ENCODE measurements at places on chromosomes 13 and 19.

- no peak for DNase-seq
Observed at GRCh38 chr13:101523154-101524131, 71.0 kb downstream of the ITGBL1 start.

GRCh38 chr13:66369666-66370065 lies 860.5 kb downstream of the PCDH9 start:
- no peak for DNase-seq

DNA sequence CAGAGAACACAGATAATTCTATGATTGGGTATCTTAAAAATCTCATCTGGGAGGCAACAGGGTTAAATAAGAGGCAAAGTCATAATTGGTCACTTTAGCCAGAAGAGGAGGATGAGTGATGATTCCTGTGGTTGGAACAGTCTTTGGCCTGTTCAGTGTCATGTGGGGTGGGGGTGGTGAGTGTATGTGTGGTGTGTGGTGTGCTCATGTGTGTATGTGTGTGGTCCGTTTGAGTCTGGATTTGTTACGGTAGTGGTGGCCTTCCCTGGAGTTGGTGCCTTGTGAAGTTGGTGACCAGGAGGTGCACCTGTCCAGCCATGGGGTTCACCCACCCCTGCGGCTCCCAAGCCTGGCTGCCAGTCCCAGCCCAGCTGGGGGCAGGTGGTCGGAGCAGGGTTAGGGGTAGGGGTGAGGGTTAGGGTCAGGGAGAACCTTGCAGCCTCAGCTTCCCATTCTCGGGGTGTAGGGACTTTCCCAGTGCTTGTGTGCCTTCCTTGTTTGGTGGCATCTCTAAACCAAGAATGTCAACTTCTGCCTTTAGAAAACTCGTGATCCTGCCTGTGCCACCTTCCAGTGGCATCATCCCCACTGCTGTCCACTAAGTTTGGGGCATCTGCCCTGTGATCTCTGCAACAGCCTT lies 97.5 kb downstream of the RAB20 start:
- DNase-seq = no peak

- peak; percentile 25 for DNase-seq
Observed at GRCh38 chr13:79194272-79194671, 211.8 kb downstream of the RBM26 start.

DNA sequence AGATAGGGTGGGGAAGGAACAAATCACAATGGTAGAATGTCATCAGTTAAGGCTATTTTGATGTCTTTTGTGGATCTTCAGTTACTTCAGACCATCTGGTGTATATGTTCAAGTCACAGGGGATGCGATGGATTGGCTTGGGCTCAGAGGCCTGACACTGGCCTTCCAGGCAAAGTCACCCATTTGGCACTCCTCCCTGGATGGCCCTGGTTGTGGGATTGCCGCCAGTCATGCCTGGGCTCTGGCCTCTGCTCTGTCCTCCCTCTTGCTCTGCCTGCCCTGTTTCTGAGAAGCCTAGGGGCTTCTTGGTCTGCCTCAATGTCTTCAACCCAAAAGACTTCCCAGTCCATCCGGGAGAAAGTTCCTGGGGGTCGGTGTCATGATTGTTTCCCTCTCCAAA lies 50.2 kb downstream of the ZNF146 start:
- DNase-seq = no peak

- no peak for DNase-seq
Observed at GRCh38 chr19:39617745-39618144, 15.4 kb downstream of the LGALS13 start.

- DNase-seq = no peak
Observed at GRCh38 chr19:16303755-16304154, 20.9 kb upstream of the KLF2 start.

- DNase-seq = peak; percentile 34
Observed at GRCh38 chr19:16417660-16418596, 53.8 kb downstream of the EPS15L1 start.

DNA sequence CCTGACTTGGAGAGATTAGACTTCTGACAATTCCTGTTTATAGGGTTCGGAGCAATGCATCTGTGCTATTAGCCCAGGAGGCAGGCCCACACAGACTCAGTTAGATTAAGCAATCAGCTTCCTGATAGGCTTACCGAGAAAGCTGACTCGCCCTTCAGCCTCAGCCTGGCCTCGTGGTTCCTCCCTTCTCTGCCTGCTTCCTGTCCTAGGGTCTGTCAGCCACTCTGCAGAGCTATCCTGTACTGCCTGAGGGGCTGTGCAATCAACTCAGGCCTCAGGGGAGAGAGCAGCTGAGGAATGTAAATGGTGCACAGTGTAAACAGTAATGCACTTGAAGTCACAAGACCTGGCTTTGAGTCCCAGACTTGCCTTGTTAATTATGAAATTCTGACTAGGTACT lies 30.7 kb downstream of the HTR2A start:
- DNase-seq = no peak

GRCh38 chr13:110286833-110287819 lies 19.8 kb downstream of the COL4A1 start:
- no peak for DNase-seq

DNA sequence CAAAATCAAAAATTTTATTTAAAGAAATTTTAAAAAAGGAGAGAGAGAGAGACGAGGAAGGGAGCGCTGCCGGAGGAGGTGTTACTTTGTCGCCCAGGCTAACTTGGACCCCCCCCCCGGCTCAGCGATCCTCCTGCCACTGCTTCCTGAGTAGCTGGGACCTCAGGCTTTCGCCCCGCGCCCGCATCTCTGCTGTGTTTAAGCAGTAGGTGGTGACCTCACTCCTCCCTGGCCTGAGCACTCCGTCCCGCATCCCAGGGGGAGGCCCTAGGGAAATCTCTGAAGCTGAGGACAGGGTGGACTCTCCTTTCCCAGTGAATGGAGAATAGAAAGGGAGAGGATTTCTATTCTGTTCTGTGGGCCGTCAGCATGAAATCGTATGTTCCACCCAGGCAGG lies 485 bp upstream of the ZNF845 start:
- no peak for DNase-seq

GRCh38 chr19:27860309-27860934 lies 1352.5 kb downstream of the UQCRFS1 start:
- DNase-seq = no peak

GRCh38 chr13:95471960-95472359 lies 80.6 kb upstream of the CLDN10 start:
- DNase-seq = no peak

GRCh38 chr13:72383646-72384045 lies 343.8 kb downstream of the MZT1 start:
- DNase-seq = no peak

DNA sequence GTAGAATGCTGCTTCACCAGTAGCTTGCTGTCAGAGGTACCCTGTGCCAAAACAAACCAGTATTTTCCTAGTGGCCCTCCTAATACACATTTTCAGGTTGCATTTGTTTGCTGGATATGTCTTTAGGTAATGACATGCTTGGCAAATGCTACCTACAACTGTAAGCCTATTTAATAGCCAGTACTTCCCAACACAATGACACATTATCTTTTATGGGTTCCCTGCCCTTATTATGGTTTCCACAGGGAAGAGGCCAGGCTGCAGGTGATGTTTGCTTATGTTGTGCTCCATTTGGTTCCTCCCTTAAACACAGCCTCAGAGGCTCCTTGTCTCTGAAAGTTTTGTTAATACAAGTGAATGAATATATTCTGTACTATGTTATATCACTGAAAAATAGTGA lies 24.7 kb downstream of the FRY start:
- no peak for DNase-seq

DNA sequence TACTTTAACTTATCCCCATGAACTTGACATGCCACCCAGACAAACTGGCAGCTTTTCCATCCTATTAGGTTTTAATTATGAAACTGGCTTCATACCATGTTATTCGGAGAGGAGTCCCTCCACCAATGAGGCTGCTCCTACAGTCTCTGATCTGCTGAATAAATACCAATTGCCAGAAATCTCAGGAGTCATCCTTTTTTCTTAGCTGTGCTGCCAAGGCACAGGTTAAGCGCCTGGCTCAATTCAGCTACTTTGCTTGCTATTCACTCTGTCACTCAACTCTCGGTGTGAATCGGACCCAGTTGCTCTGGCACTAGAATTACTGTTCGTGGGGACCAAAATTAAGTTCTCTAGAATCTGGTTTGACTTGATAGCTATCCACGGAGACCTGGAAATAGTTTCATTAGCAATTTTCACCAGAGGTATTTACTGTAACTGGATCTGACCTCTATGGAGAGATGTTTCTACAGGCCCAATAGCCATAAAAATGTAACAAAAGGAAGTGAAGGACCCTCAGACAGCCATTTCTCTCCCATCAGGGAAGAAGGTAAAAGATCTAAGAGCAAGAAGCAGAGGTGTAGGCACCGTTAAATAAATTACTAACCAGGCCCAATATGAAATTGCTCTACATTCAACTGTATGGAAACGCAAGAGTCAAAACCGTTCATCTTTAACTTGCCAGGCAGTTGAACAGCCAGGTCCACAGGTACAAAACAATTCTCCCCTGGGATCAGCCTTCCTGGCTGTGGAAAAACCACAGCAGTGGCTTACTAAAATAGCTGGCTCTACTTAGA lies 5.4 kb downstream of the ZC3H4 start:
- DNase-seq = no peak

GRCh38 chr19:3057275-3057714 lies 5.0 kb downstream of the TLE5 start:
- no peak for DNase-seq

DNA sequence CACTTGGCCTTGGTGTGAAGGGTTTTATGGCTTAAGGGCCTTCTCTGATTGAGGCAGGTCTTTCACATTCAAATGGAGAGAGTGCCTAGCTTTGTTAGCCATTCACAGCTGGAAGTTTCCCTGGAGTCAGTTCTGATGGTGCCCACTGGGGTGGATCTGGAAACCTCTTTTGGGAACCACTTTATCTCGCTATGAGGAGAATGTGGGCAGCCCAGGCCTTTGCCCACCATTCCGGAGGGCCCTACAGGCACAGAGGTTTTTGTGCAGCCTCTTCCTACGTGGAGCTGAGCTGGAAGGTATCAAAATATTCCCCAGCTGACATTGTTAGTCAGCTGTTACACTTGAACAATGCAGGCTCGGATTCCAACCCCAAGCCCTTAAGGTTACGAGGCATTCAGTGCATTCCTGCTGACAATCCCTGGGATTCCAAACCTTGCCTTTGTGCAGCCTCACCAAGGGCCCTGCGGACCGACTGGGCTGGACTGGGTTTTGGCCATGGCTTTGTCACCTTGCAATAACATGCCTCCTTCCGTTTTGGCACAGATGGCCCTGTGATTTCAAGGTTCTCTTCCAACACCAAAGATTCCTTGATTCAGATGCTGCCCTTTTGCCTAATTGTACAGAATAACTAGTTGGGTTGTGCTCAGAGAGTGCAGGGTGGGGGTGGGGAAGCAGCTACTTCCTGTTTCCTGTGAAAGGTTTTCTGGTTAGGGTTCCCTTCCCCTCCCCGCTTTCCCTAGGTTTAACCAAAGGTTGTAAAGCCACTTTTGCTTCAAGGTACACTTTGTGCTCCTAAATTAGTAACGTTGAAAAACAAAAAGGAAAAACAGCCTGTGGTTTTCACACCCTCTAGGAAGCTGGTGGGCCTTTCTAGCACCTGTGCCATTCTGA lies 27.0 kb downstream of the SAE1 start:
- DNase-seq = no peak

GRCh38 chr19:55638864-55639359 lies 1.9 kb upstream of the ZNF580 start:
- DNase-seq = peak; percentile 59

DNA sequence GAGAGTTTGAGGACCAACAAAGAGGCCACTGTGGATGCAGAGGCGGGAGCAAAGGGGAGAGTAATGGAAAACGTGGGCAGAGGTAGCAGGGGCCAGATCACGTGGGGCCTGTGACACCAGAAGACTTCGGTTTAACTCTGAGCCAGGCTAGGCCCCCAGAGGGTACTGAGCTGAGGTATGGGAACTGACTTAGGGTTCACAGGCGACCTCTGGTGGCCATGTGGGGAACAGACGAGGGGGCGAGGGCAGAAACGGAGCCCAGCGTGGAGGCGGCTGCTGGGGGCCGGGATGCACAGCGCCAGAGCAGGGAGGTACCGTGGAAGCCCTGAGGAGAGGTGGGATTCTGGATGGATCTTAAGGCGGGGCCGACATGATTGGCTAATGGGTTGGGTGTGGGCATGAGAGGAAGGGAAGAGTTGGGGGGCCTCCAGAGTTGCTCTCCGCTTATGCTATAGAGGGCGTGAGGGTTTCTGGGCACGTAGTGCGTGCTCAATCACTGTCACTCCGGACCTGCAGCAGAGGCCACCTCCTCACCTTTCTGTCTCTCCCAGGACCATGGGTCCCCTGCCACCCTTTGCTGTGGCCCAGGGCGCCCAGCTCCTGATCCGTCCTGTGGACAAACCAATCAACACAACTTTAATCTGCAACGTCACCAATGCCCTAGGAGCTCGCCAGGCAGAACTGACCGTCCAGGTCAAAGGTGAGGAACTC lies 13.7 kb downstream of the PVR start:
- DNase-seq = peak; percentile 42

DNA sequence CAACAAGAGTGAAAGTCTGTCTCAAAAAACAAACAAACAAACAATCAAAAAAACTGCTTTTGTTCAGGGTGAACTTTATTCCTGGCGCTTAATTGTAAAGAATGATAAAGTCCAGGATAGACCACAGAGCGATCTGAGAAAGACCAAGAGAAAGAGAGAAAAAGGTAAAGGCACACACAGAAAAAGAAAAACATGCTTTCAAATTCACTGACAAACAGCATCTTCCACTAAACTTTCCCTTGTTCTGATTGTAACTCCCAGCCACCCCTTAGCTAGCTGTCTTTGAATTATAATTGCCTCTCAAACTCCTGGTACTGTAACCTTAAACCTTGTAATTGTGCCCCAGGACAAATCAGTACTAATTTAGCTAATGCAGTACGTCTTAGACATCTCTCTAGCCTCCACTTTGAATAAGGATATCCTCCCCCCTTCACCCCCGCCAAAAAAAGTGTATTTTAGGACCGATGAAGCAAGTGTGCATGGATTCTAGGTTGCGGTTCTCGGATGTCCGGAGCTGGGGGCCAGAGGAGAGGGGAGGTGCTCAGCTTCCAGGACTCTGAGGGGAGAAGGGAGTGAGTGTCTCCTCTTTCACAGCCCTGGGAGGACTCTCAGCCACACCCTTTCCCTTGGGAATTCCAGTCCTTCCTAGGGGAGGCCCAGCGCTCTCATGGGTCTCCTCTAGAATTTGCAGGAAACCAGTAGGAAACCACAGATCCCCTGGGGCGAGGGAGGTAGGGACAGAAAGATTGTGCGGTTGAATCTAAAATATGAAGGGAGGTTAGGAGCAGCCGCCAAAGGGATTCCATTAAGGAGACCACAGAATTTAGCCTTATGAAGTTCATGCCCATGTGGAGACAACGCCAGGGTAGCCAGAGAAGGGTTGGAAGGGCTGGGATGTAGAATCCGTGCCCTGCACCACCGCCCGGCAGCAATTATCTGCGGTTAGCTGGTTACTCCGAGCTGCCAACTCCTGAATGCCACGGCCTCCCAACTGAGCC lies 19.7 kb downstream of the ZNF536 start:
- DNase-seq = no peak

- DNase-seq = no peak
Observed at GRCh38 chr19:2723747-2724146, 2.6 kb upstream of the DIRAS1 start.

- DNase-seq = no peak
Observed at GRCh38 chr13:98875146-98875729, 102.6 kb downstream of the DOCK9 start.

GRCh38 chr13:108377646-108378206 lies 108.2 kb downstream of the TNFSF13B start:
- DNase-seq = no peak

GRCh38 chr19:10780368-10780767 lies 55.6 kb downstream of the TMED1 start:
- no peak for DNase-seq

GRCh38 chr19:32396046-32396652 lies 9.4 kb upstream of the DPY19L3 start:
- no peak for DNase-seq

- no peak for DNase-seq
Observed at GRCh38 chr13:45974500-45974899, 78.0 kb downstream of the ZC3H13 start.
